NCI-H748 treated with DMSO at 0.1 percent for 48 hours (cell line): ENCODE measurements at places on chromosomes 1 and 21.

- no peak for DNase-seq
Measured at GRCh38 chr1:41735139-41735538, 183.6 kb downstream of the HIVEP3 start.

GRCh38 chr21:41201385-41201784 lies 33.4 kb downstream of the BACE2 start:
- DNase-seq = no peak

- no peak for DNase-seq
Measured at GRCh38 chr1:165773324-165773965, 4.8 kb upstream of the TMCO1 start.

DNA sequence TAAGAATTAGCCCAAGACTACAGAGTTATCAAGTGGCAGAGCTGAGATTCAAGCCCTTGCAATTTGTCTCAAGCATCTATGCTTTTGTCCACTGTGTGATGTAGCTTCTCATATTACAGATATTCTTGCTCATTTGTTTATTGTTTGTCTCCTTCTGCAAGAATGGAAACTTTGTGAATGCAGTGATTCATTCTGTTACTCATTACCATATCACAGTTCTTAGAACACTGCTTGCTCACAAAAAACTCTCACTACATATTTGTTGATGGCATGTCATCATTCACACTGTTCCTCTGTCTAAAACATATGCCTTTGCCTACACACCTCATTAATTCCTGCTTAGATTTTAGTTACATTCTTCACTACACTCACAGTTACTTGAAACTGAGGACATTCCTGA lies 1198.9 kb downstream of the PLA2G4A start:
- no peak for DNase-seq

DNA sequence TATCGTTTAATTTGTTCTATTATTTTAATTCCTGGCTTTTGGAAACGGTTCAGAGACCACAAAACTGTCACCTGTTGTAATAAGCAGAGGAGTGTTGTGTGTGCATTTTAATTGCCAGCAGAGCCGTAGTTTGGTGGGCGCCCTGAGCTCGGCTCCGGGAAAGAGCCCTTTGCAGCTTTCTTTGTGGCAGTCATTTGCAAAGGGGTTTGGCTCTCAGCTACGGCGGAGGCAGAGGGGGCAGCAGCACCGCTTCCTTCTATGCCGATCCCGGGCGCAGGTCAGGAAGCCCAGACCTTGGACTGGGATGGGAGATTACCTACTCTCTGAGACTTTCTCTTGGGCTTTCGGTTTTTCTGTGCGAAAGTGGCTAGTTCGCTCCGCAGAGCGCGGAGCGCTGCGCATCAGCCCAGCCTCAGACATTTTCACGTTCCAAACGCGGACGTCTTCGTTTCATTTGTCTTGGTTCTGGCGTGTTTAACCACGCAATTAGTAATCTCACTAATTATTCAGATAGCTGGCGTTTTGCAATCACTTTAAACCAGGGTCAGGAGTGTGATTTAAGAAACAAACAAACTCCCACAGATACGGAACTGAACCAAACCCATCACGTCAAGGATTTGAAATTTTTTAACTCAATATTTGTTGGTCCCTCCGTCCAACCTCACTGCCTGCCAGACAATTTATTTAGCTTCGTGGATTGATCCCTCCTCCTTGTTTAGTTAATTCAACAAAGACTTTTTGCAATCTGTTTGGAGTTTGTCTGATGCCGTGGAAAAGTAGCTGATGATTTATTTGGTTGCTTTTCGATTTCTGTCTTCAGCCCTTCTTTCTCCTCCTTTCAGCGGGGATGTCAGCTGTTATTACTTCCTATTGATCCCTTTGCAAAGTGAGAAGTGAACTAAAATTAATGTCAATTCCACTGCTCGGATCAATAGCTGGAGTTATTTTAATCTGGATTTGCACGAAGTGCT lies 3.9 kb downstream of the RNF220 start:
- DNase-seq = no peak

GRCh38 chr21:25647647-25648046 lies 8.6 kb downstream of the JAM2 start:
- DNase-seq = no peak

DNA sequence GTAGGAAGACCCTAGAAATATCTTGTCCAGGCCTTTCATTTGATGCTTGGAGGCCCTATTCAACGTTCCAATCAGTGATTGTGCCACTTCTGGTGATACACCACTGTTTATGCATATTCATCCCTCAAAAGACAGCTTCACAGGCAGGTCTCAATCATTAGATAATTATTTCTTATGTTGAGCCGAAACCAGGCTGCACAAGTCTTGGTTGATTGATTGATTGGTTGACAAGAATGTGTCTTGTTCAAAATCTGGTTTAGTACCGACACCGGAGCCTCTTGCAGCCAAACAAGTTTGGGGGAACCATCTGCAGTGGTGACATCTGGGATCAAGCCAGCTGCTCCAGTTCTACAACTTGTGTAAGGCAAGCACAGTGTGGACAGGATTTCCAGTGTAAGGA lies 20.1 kb downstream of the C8A start:
- DNase-seq = no peak

GRCh38 chr1:19044471-19044870 lies 88.0 kb upstream of the IFFO2 start:
- DNase-seq = no peak

GRCh38 chr1:185526344-185527307 lies 207.6 kb upstream of the HMCN1 start:
- DNase-seq = no peak

- no peak for DNase-seq
Measured at GRCh38 chr1:21027805-21028204, 148.9 kb downstream of the EIF4G3 start.

- peak; percentile 2 for DNase-seq
Measured at GRCh38 chr1:185393815-185394214, 76.8 kb upstream of the IVNS1ABP start.
